Ascending aorta (tissue), 2 donors: ENCODE measurements at places on chromosomes 7 and 10.
A peak's percentile ranks its signal among the peaks of the same experiment; 100 is the strongest.

- DNase-seq: no peak
- no peaks in the 10 kb centered on the region for H3K36me3 ChIP-seq
- no peaks in the 10 kb centered on the region for H3K27me3 ChIP-seq
These were observed 154.0 kb downstream of the TCF7L2 start for GRCh38 chr10:113104047-113104446.

GRCh38 chr7:17227766-17228490, 70.5 kb upstream of the AHR start:
- H3K36me3 ChIP-seq: no peaks in the 10 kb centered on the region
- no peak overlapping the region for H3K27ac ChIP-seq
- H3K4me3 ChIP-seq: no peak overlapping the region
- no peaks in the 10 kb centered on the region for H3K27me3 ChIP-seq

- H3K4me1 ChIP-seq: no peaks in the 10 kb centered on the region
- peak; percentile 74 for DNase-seq
- H3K36me3 ChIP-seq: peaks cover 22% of the 10 kb centered on the region
- H3K4me3 ChIP-seq: peak overlapping the region; percentile 31
These were observed 204.6 kb downstream of the ARHGAP21 start for GRCh38 chr10:24518981-24519597.

- no peak overlapping the region for H3K4me3 ChIP-seq
- no peaks in the 10 kb centered on the region for H3K27me3 ChIP-seq
- H3K27ac ChIP-seq: no peak overlapping the region
- H3K36me3 ChIP-seq: peaks cover 17% of the 10 kb centered on the region
- no peaks in the 10 kb centered on the region for H3K4me1 ChIP-seq
- no peak for DNase-seq
These were observed 85.3 kb downstream of the VOPP1 start for GRCh38 chr7:55486991-55487390.

DNA sequence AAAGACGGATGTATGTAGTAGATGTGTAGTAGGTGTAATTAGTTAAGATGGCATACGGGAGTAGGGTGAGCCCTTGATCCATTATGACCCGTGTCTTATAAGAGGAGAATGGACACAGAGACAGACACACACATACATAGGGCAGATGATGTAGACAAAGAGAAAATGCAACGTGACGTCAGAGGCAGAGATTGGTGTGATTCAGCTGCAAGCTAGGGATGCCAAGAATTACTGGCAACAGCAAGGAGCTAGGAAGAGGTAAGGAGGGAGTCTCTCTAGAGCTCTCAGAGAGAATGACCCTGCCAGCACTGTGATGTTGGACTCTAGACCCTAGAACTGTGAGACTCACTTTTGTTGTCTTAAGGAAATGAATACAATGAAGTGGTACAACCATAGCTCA, 247.0 kb upstream of the HABP2 start:
- H3K27me3 ChIP-seq: no peaks in the 10 kb centered on the region
- no peak overlapping the region for H3K4me3 ChIP-seq
- no peak overlapping the region for H3K27ac ChIP-seq
- H3K36me3 ChIP-seq: no peaks in the 10 kb centered on the region
- DNase-seq: no peak
- H3K4me1 ChIP-seq: no peaks in the 10 kb centered on the region

GRCh38 chr10:67079126-67079525, 153.3 kb downstream of the LRRTM3 start:
- H3K27ac ChIP-seq: no peak overlapping the region
- H3K4me1 ChIP-seq: no peaks in the 10 kb centered on the region
- no peaks in the 10 kb centered on the region for H3K27me3 ChIP-seq
- no peaks in the 10 kb centered on the region for H3K36me3 ChIP-seq

GRCh38 chr7:40827222-40828085, 692.6 kb downstream of the SUGCT start:
- no peaks in the 10 kb centered on the region for H3K27me3 ChIP-seq
- peak overlapping the region; percentile 65 for H3K27ac ChIP-seq
- H3K4me1 ChIP-seq: peaks cover 5% of the 10 kb centered on the region

GRCh38 chr7:134842886-134843430, 63.5 kb downstream of the CALD1 start:
- peaks cover 17% of the 10 kb centered on the region for H3K4me1 ChIP-seq
- peaks cover 17% of the 10 kb centered on the region for H3K36me3 ChIP-seq
- H3K27me3 ChIP-seq: no peaks in the 10 kb centered on the region
- peak overlapping the region; percentile 58 for H3K27ac ChIP-seq
- DNase-seq: no peak
